Effector CD8-positive, alpha-beta T cell (primary cell): ENCODE measurements at places on chromosomes 5 and 9.

- no peak for DNase-seq
Observed at GRCh38 chr9:8730618-8731017, 931.0 kb upstream of the DMAC1 start.

DNA sequence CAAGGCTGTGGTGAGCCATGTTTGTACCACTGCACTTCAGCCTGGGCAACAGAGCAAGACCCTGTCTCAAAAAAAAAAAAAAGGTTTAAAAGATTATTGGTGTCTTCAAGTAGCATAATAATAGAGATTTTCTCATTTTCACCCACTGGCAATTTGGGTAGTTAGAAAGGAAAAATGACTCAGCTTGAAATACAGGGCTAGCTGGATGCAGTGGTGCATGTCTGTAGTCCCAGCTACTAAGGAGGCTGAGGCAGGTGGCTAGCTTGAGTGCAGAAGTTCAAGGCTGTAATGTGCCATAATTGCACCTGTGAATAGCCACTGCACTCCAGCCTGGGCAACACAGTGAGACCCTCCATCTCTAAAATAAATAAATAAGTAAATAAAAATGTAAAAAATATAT lies 111.1 kb downstream of the ARRDC3 start:
- no peak for DNase-seq

- DNase-seq: no peak
Observed at GRCh38 chr5:151179489-151179840, 21.9 kb upstream of the ANXA6 start.

DNA sequence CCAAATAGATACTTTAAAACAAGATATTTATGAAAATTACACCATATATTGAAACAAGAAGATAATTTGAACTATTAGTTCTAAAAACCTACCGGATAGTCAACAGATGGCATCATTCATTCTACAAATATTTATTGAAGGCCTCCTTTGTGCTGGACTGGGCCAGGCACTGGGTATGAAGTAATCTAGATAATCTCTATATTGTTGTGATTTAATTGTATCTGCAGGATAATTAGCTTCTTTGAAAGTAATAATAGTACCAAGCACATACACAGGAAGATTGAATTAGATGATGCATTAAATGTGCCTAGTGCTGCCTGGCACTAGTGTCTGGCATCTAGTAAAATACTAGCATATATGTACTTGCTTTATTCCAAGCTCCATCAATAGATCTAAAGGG lies 735.2 kb upstream of the DMAC1 start:
- no peak for DNase-seq

- no peak for DNase-seq
Observed at GRCh38 chr9:128723352-128723865, 518 bp downstream of the ZDHHC12 start.

DNA sequence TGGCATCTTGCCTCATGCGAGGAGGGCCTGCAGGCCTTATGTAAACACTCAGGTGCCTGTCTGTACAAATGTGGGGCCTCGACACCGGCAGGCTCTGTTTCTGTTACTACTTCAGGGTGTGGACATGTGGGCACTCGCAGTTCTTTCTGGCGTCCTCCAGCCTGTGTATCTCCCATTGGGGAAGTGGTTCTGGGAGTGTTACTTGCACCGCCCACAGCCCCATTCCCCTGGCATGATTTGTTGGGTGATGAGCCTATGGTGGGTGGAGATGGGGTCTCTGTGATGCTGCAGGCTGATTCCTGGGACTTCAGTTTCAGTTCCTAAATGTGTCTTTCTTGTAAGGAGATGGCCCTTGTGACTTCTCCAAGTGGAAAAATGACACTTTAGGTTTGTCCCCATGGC lies 82.1 kb upstream of the PITX1 start:
- DNase-seq: no peak

GRCh38 chr9:95772320-95773052 lies 103.0 kb upstream of the ERCC6L2 start:
- no peak for DNase-seq

GRCh38 chr9:68533678-68534077 lies 7.0 kb downstream of the TMEM252 start:
- DNase-seq: no peak

DNA sequence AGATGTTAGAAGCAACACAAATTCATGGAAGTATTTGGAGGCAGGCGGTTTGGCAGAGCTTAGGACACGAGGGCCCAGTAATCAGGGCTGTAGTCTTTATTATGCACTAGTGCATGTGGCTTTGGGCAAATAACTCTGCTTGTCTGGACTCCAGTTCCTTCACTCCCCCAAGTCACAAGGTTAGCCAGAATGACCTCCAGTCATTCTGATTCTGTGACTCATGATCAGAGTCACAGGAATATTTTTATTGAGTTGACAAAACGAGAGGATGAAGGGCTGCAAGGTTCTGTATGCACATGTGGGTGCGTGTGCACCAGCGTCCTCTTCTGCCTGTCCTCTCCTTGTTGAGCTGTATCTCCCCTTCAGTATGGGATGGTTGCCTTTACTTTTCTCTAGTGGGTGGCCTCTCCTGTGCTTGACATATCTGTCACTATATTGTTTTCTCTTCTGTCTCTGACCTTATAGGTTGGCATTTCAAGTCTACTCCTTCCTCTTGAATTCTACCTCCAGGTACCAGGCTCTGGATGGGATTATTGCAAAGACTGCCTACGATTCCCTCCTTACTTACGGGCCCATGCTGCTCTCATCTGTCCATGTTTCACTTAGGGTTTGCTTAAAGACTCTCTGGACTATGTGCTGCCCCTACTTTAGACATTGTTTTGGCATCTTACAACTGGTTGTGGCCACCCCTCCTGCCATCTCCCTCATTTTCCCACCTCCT lies 94.6 kb downstream of the KDM4C start:
- no peak for DNase-seq

- DNase-seq: no peak
Observed at GRCh38 chr5:125197321-125197720, 450.9 kb upstream of the ZNF608 start.

DNA sequence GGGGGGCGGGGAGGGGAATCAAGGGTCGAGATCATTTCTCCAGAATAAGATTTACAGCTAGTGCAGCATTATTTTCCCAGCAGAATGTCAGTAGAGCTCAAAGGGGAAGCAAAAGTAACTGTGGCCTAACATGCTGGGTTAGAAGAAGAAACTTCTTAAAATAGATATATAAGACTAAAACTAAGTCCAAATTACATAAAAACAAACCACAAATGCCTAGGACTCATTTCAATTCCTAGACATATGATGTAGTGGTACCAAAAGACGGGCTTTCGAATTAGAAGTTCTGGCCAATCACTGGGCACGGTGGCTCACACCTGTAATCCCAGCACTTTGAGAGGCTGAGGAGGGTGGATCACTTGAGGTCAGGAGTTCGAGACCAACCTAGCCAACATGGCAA lies 20.8 kb upstream of the MELK start:
- DNase-seq: no peak

DNA sequence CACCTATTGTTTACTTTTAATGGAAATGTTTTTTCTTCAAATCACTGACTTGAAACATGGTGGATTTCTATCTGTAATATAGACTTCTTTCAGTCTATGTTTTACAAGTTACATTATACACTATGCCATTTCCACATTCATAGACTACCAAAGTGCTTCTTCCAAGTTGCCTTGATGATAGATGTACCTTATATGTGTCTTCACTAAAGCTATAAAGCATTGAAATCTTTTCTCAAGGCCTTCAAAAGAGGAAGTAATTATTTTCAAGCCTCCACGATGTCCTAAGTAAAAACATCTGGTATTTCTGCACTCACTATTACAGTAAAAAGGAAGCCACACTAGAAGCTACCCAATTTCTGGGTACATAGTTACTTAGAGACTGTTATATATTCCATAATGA lies 113.3 kb downstream of the FGF10 start:
- no peak for DNase-seq

DNA sequence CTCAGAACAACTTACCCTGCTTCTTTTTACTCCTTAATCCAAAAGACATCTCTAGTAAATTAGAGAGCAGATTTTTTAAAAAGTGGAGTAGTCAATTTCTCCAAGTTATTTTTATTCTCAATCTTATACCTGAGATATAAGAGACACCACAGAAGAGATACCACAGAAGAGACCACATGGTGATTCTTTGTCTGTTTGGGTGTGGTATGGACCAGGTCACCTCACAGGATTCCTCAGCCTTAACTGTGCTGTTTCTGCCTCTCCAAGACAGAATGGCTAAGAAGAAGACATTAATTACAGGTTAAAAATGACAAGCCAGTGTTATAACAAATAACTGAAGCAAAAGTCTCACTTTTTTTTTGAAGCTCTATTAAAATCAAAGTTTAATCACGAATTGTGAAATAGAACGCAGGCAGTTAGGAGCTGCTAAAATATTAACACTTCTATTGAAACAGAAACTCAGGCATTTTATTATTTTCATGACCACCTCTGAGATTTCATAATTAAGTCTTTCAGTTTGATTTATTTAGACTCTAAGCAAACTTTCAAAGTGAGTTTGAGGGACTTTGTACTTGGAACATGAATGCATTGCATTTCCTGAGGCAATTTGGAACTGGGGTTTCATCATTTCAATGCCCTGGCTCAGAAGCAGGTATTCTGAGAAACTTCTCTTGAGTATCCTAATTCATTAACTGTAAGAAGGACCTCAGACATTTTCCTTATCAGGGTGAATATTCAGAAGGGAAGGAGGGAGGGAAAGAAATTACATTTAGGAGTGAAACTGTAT lies 280.7 kb downstream of the KCTD16 start:
- no peak for DNase-seq

GRCh38 chr9:123399803-123400378 lies 43.9 kb downstream of the CRB2 start:
- no peak for DNase-seq

DNA sequence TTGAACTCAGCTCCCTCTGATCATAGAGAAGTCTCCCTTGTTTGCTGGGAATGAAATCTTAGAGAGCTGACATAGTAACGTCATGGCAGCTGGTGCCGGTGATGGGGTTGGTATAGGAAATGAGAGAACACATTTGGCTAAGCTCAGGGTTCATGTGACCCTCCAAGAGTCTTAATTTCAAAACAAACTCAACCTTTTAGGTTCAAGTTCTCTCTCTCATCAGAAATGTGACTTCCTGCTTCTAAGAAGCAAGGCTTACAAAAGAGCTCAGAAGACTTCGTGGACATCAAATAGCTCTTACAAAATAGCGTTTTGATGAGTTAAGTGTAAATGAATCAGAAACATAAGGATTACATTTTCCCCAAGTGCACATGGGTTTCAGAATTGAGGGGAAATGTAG lies 97.3 kb downstream of the PAPPA start:
- DNase-seq: no peak
